ENCODE measurements at places on chromosomes 7 and 10.
A peak's percentile ranks its signal among the peaks of the same experiment; 100 is the strongest.

GRCh38 chr7:157020514-157021070, 10.1 kb upstream of the MNX1 start:
- DNase-seq: no peak

- DNase-seq: no peak
Observed at GRCh38 chr10:124668517-124669051, 75.6 kb downstream of the FAM53B start.

- peak; percentile 25 for DNase-seq
Observed at GRCh38 chr7:50068026-50068425, 25.0 kb downstream of the ZPBP start.

GRCh38 chr10:77223526-77224460, 413.8 kb downstream of the KCNMA1 start:
- DNase-seq: peak; percentile 53

DNA sequence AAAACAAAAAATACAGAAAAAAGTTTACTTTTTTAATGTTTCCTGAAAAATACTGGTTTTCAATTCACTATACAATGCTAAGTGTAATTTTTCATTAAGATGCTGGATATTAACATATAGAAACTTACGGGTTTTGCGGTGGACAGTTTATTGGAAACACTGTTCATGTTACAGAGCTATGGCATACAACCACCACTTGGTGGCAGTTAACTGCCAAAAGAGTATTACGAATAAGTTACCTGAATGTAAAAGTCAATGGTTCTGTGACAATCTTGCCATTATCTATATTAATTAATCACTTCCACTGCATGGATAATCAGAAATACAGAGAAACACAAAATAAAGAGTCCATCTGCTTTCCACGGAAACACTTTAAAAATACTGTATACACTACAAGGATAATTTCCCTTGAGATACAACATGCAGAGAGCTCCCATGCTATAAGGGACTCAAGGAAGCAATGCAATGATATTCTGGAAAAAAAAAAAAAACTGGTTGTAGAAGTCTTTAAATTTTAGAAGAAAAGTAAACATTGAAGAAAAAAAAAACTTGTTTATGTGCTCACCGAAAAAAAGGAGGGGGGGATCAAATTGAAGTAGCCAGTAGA, 97.0 kb downstream of the TPK1 start:
- peak; percentile 18 for DNase-seq

GRCh38 chr10:13848520-13849445, 262.0 kb downstream of the PRPF18 start:
- DNase-seq: no peak

DNA sequence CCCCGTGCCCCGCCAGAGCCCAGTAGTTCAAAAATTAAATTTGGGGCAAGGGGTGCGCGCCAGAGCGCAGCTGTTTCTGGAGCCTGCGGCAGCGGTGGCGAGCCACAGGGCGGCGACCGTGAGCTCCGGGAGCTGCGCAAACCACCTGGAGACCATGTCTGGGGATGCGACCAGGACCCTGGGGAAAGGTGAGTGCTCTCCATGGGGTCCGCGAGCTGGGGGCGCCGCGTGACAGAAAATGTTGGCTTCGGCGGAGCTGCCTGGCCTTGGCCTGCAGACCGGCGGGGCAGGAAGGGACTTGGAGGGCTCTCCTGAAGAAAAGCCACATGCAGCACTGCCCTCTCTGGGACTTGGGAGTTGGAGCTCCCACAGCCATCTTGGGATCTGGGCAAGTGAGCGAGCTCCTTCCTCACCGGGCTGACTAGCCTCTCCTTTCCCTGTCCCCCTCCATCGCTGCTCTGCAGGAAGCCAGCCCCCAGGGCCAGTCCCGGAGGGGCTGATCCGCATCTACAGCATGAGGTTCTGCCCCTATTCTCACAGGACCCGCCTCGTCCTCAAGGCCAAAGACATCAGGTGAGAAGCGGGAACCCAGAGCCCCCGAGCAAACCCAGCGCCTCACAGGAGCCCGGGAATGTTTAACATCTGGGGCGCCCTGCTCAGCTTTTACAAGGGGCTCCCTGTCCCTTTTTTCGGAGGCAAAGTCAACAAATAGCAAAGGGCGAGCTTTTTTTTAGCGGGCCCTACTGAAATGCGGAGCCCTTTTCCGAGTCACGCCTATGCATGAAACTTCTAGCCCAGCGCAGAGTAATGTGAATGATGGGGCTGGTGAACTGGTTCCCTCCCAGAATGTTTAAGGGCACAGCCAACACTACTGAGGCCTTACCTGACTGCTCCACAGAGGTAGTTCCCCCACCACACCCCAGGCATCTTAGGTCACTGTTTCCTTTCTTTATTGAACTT, 6.1 kb downstream of the GSTO2 start:
- no peak for DNase-seq

- no peak for DNase-seq
Observed at GRCh38 chr10:114010316-114010715, 33.4 kb upstream of the ADRB1 start.

DNA sequence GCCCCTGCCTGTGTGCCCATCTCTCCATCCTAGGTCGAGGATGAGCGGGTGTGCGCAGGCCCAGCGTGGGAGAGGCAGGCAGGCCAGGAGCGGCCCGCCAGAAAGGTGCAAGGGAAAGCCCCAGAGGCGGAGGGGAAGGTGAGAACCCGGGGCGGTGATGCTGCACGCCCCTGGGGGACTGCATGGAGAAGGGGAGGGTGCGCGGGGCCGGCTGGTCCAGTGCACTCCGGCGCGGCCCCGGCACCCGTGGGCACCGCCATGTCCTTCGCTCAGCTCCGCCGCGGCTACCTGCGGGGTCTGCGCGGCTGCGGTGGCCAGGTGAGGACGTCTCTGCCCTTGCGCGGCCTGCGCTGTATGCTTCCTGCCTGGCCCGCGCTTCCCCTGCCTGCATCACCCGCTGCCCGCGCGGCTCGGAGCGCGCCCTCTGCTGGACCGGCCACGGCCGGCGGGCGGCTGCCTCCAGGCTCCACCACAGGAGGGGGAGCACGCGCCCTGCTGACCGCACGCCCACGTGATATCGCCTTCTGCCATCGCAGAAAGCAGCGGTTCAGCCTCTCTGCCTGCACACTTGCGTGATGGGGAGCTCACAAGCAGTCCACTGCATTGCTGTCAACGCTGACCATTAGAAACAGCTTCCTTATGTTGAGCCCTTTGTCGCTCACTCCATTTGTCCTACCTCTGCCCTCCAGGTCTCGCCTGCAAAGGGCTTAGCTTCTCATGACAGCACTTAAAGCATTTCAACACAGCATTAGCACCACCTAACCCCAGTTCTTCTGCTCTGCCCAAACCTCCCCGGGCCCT, 73.9 kb downstream of the CXCL12 start:
- DNase-seq: peak; percentile 47

- peak; percentile 15 for DNase-seq
Observed at GRCh38 chr7:98555403-98555802, 61.7 kb upstream of the NPTX2 start.

DNA sequence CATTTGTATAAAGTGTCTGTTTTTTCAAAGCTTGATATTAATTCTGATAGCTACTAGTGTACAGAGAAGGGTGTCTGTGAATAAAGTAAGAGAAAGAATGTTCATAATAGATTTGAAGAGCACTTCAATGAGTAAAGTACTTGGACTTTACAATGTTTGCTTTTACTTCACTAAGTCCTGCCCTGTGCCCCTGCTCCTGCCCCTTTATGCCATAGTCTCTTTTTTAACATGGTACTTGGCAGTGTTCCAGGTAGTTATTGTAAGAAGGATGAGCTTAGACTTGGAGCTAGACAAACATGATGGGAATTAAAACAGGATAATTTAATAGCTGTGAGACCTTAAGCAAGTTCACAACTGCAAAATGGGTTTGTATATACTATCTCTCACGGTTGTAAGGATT, 41.0 kb downstream of the ZEB1 start:
- no peak for DNase-seq

- DNase-seq: peak; percentile 58
Observed at GRCh38 chr10:67772894-67773511, 65.0 kb downstream of the DNAJC12 start.

- peak; percentile 49 for DNase-seq
Observed at GRCh38 chr7:97064972-97065587, 40.4 kb upstream of the DLX5 start.

DNA sequence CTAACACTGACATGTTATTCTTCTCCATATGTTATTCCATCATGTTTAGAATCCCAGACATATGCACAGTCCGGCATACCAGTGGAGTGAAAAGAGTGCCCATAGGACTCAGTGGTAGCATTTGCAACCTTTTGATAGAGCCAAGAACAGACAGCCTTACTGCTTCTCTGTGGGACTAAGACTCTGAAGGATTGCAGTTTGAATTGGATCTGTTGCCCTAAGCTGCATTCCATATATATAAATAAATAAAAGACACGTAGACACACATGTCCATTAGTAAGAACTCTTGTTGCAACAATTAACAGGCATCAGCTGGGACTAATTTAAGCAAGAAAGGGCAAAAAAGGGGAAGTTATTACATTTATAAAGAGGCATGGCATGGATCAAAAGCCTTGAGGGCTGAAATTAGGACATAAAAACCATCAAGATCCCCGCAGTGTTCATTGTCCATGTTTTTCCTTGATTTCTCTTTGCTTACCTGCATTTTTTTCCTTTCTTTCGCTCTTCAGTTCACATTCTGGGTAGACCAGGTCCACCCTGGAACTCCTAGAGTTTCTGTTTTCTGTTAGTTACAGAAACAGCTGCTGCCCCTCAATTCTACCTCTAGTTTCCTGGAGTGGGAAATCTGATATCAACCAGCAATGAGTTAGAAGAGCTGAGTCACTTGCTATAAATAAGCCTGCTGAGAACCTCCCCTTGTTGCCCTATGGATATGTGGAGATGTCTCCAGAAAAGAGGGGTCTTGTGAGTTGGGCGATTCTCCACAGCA, 132.4 kb downstream of the SORCS1 start:
- peak; percentile 68 for DNase-seq

DNA sequence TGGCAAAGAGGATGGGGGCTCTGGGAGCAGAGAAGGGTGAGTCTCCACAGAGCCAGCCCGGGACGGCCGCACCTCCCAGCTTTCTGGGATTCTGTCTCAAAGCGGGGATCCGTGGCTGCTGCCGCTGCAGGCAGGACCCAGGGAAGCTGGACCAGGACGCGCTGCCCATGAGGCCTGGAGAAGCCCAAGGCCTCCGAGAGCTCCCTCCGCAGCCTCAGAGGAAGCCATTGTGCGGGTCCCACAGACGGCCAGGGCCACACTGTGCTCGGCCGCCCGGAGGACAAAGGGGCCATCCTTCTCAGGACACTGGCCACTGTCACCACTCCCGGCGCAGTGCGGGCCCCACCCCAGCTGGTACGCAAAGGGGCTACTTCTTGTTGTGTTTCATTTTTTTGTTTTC, 79.3 kb upstream of the PDGFA start:
- DNase-seq: no peak

DNA sequence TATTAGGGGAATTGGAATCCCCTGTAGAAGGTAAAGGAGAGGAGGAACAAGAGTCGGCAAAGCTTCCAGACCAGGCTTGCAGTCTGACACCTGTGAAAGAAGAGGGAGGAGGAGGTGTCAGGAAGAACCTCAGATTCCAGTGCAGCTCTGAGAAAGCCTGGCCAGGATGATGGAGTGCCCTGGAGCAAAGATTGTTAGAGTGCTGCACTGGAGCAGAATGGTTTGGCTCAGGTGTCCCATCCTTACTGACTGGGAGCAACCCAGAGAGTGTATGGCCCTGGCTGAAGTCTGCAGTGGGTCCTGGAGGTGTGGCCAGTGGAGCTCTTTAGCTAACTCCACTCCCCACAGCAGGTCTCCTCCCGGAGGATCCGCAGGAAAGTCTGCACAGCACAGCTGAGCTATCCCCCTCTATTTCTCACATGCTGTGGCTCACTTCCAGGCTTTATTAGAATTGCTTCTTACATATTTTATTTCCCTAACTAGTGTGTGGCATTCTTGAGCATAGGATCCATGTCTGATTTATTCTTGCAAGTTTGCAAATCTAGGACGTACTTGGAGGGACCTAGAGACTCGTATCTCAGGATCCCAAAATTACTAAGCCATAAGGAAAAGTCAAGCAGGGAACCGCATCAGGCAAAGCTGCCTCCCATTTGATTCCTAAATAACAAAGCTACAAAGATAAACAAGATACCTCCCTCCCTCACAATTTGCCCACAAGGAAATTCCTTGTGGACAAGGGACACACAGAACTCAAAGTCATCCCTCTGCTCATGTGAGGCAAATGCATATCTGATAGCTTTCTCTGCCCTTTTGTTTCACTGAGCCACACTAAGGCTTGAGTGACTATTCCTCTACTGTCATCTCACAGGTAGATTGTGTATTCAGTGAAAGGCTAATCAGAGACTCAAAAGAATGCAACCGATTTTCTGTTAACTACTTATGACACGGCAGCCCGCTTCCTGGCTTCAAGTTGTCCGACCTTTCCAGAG, 58.8 kb downstream of the VIM start:
- no peak for DNase-seq

GRCh38 chr7:37181550-37181932, 267.1 kb downstream of the ELMO1 start:
- no peak for DNase-seq

DNA sequence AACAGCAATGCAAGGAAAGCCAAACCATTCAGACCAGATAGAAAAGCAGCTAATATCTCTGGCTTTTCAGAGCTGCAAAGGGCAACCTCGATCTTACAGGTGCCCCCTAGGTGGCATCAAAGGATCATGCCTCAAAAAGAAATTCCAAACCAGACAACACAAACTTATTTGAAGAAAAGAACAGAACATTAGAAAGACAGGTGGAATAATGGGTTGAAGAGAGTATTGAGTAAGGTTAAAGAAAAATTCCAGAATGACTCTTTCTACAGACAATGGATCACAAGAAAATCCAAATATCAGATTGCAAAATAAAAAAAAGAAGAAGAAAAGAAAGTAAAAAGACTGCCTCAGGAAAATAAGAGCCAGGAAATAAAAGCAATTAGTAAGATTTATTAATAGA, 213.7 kb downstream of the ELMO1 start:
- peak; percentile 23 for DNase-seq

- DNase-seq: peak; percentile 6
Observed at GRCh38 chr7:84792231-84792893, 394.5 kb downstream of the SEMA3D start.

DNA sequence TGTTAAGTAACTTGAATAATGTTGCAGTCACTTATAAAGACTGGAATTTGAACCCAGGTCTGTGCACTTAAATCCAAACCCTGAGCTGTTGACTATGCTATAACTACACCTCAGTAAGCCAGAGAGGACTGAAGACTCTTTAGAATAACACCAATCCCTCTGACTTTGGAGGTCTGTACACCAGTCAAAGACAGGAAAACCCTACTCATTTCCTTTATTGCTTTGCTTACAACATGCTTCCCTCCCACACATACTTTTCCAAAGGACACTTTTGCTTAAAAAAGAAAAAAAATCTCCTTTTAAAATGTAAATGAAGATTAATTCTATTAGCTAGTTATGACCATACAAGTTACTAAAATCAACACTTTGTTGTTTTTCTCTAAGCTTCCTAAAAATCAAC, 184.7 kb upstream of the KCTD7 start:
- DNase-seq: peak; percentile 29

DNA sequence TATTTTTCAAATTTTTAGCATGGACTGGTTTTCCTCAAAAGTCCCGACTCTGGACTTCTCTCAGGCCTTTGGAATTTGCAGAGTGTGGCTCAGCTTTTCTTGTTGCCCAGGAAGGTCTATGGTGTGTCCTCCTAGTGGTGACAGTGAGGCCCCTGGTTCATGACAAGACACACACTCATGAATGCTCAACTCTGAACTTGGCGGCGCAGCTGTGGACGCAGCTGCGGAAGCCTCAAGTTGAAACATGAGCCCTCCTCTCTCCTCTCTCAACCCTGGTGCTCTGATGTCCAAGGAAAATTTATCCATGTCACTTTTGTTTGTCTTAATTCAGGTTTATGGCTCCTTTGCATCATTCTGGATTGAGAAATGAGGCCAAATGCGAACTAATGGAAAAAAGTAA, 183.9 kb downstream of the HECW1 start:
- no peak for DNase-seq

Data from HT1080 (cell line).